ENCODE measurements at places on chromosomes 5 and 9.

DNA sequence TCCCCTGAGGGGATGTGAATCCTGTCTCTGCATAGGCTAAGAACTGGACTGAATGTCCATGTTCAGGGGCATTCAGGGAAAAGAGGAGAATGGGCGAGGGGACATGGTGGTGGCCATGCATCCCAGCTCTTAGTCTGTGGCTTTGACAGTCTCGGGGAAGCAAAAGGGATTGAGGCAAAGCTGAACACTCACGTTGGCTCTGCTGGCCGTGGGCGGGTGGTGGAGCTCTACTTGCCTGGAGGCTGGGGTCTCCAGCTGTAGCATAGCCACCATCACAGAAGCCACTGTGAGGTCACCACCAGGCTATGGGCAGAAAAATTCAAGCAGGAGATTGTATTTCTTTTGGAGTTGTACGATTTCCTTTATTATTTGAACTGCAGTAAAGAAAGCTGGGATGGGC lies 4.1 kb downstream of the GARIN3 start:
- DNase-seq: no peak

- no peak for DNase-seq
Measured at GRCh38 chr5:95102080-95102479, 182.8 kb downstream of the MCTP1 start.

- DNase-seq: no peak
Measured at GRCh38 chr9:74064702-74065101, 432.4 kb upstream of the RORB start.

DNA sequence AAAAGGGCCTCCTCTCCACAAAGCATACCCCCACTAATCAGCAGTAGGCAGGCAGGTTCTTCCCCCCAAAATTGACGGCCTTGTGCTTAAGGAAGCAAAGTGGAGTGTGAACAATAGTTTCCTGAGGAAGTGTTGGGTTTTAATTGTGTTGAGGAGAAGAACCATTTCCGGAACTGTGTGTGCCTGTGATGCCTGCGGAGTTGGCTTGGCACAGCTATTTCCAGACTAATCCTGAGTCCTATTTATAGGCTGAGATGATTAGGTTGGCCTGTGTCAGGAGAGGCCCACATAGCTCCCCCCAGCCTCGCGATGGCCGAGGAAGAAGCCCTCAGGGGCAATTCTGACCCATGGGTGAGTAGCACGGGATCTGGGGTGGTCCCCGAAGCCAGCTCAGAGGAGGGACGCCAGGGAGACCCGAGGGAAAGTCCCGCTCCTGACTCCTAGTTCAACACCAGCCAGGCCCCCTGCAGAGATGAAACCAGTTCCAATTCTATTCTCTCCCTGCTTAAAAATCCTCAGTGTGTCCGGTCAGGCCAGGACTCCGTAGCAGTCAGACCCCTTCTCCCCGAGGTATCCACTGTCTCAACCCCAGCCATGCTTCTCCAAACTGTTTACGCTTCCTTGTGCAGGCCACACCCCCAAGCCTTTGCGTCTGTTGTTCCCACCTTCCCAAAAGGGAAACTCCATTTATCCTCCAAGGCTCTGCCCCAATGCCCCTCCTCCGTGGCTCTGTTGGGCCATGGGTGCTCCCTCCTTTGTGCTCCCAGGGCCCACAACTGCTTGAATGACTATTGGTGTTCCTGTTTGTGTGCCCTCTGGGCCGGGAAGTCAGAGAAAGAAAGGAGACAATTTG lies 18.1 kb downstream of the GSN start:
- no peak for DNase-seq

DNA sequence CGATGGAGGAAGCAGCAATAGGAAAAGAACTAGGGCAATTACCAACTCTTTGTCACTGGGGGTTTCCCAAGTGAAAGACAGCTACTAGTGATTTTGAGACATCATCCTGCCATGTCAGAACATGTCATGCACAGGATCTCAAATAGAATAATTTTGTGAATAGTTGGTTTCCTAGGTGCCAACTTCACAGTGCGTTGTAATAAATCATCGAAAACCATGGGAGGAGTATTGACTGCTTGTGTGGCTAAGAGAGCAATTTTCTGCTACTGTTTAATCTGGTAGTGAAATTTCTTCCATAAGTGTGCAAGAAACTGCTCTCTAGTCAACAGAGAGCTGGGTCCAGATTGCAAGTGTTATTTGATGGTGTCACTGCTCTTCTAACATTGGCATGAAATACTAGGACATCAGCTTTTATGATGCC lies 168.6 kb downstream of the NNT start:
- DNase-seq: no peak

GRCh38 chr5:40828690-40829661 lies 6.0 kb downstream of the RPL37 start:
- no peak for DNase-seq

DNA sequence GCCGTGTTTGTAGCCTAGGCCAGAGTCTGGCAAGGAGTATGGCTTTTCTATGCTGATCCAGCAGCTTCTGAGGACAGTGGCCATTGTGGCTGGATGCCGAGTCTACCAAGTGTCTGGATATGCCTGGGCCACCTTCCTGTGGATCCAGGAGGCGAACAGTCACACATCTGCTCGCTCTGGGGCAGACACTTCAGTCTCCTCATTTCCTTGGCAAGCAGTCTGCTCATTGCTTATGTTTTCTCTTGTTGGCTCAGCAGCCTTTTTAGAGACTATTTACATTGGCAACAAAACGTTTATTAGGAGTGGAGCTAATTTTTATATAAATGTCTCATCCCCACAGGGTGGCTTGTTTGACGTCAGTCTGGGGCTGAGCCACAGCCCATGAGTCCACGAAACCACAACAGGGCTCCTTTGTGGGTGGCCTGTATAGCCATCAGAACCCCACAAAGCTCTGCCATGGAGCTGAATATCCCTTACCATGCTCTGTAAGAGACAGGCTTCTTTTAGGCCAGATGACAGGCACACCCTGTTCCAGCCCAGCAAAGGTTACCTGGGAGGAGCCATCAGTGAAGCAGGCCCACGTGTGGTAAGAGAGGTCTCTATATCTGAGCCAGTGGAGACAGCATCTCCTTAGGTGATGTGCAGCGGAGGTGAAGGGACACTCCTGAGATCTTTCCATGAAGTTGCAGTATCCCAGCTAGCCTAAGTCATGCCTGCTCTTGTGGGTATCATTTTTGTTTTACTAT lies 221.7 kb downstream of the DIRAS2 start:
- DNase-seq: no peak

DNA sequence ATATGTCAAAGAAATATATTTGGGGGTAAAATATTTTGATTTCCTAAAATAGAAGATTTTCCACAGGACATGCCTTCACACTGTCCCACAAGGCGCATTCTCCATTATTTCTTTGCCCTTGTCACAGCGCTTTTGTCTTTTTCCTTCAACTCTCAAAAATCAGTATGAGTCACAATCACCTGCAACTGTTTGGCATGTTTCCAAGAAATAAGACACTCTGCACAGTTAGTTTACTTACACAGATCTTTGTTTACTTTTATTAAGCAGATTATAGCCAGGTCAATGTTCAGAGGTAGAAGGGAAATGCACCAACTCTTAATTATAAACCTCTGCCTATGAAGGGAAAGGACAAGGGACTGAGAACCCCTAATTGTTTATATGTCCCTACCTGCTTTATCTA lies 9.5 kb downstream of the CEMIP2 start:
- DNase-seq: no peak

DNA sequence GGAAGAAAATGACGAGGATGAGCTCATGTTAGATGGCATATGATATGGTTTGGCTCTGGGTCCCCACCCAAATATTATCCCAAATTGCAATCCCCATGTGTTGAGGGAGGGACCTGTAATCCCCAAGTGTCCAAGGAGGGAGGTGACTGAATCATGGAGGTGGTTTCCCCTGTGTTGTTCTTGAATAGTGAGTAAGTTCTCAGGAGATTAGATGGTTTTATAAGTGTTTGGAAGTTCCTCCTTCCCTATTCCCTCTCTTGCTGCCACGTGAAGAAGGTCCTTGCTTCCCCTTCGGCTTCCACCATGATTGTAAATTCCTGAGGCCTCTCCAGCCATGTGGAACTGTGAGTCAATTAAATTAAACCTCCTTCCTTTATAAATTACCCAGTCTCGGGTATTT lies 10.1 kb downstream of the EDIL3 start:
- no peak for DNase-seq

- no peak for DNase-seq
Measured at GRCh38 chr5:171586436-171586835, 167.0 kb downstream of the FGF18 start.

DNA sequence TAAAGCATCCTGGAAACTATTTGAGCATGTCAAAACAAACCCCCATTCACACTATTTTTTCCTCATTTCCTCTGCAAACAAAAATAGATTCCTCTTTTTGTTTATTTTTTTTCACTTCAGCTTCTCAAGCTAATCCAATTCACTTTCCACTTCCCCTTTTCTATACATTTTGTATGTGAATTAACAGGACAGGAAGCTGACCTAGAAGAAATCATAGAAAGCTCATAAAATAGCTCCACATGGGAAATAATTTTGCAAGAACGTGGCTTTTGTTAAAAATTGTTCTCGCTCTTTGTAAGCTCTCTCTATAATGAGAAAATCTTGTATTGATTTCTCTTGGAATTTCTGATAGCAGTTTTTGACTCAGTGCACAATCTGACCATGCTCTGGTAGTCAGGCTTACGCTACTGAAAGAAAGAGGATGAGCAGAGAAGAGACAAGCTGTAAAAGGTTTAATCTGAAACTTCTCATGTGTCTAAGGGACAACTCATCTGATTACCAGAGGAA lies 215.8 kb downstream of the ADAMTS12 start:
- DNase-seq: no peak

- no peak for DNase-seq
Measured at GRCh38 chr9:27261517-27262211, 35.3 kb downstream of the EQTN start.

- DNase-seq: no peak
Measured at GRCh38 chr5:119420169-119420568, 32.1 kb upstream of the HSD17B4 start.

DNA sequence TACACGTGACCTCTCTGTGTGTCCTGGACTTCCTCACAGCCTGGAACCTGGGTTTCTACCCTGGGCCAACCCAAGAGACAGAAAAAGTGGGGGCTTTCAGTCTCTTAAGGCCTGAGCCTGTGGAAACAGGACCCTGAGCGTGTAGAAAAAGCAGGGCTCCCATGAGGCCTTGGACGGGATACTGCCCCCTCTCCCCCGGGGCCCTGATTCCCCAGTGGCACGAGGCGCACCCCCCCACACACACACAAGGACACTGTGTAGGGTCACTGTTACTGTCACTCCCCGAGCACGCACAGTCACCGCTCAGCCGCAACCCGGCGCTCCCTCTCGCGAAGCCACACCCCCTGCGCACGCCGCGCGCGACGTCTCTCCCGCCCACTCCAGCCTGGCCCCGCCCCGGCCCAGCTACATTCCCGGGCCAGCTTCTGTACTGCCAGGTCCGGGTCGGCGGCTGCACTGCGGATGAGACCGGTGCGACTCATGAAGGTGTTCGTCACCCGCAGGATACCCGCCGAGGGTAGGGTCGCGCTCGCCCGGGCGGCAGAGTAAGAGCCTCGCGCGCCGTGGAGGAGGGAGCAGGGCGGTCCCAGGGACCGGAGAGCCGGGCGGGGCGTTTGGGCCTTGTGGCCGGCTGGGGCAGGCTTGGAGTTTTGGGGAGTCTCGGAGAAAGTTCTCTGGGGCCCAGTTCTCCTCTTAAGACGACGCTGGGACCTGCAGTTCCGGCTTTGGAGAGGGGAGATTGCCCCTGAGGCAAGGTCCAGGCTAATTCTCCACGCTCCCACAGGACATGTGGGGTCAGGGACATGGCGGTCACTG lies at the start of gene GRHPR:
TSS of gene GRHPR (plus strand) at position 408 of the 816 bp plus-strand sequence. CDS start at position 463, 55 bp downstream.
- DNase-seq: peak; percentile 73

- no peak for DNase-seq
Measured at GRCh38 chr5:33735072-33735471, 156.7 kb downstream of the ADAMTS12 start.

- no peak for DNase-seq
Measured at GRCh38 chr9:20033511-20033910, 244.7 kb upstream of the SLC24A2 start.

GRCh38 chr5:73447530-73448462 lies 781 bp downstream of the FOXD1 start:
- DNase-seq: peak; percentile 30

DNA sequence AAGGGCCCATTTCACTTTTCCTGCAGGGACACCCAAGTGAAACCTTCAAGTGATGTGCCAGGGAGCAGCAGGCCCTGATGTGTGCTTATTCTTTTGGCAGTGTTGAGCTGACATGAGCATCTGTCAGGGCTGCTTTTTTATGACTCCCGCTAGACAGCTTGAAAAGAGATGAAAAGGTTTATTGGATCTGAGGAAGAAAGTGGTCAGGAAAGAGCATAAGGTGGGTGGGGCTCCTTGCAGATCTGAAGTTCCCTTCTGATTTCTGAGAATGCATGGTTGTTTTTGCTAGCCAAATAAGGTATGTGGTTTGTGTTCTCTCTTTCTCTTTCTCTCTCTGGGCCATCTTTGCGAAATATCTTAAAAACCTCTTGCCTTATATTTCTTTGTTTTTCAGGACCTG lies 316.1 kb downstream of the DMRT2 start:
- no peak for DNase-seq

DNA sequence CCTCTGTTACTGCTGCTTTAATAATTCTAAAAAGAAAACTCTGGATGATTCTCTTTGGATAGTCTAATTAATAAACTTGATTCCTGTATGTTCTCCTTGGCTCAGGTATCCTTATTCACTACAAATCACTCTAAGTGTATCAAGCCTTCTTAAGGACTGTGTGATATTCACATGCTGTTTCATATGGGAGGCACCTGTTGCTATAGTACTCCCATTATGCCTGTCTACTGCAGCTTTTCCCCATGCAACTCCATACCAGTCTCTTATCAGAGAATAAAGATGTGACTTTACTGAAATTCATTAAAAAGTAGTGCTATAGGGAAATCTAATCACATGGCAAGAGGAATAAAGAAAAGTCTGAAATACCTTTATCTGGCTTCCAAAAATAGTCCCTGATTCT lies 14.7 kb downstream of the BRD8 start:
- no peak for DNase-seq

DNA sequence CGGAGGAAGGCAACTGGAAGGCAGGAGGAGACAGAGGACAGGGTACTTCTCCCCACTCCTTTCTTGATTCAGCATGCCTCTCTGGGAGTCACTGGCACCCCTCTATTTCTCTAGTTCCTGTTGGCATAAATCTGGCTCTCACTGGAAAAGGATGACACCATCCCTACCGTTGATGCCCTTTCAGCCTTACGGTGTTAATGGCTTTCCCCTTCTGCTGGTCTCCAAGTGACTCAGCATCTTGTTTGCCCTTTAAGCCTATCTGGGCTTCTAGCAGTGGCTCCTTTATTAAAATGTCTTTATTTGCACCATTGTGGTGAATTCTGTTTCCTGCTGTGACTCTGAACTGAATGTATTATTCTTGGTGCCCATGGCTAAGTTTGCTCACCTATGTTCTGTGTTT lies 227.3 kb upstream of the GLRA1 start:
- no peak for DNase-seq

GRCh38 chr5:16160706-16161105 lies 18.9 kb downstream of the MARCHF11 start:
- no peak for DNase-seq

GRCh38 chr5:146005264-146005663 lies 68.9 kb downstream of the SH3RF2 start:
- DNase-seq: no peak

- no peak for DNase-seq
Measured at GRCh38 chr5:37658440-37658839, 181.4 kb downstream of the GDNF start.

- no peak for DNase-seq
Measured at GRCh38 chr5:150065346-150065745, 21.0 kb downstream of the CSF1R start.

All from progenitor cell of endocrine pancreas (in vitro differentiated cells).